ENCODE measurements at places on chromosomes 13 and 19. TPM values are rescaled to one million over a fixed set of nuclear protein-coding genes. Genes with fewer than 3 reads are reported as not detected.
A peak's percentile ranks its signal among the peaks of the same experiment; 100 is the strongest.

The TIMM13 gene
- 235 TPM for total RNA-seq

The CGB1 gene
- total RNA-seq, result not detected

The PSG5 gene
- not detected for total RNA-seq

DNA sequence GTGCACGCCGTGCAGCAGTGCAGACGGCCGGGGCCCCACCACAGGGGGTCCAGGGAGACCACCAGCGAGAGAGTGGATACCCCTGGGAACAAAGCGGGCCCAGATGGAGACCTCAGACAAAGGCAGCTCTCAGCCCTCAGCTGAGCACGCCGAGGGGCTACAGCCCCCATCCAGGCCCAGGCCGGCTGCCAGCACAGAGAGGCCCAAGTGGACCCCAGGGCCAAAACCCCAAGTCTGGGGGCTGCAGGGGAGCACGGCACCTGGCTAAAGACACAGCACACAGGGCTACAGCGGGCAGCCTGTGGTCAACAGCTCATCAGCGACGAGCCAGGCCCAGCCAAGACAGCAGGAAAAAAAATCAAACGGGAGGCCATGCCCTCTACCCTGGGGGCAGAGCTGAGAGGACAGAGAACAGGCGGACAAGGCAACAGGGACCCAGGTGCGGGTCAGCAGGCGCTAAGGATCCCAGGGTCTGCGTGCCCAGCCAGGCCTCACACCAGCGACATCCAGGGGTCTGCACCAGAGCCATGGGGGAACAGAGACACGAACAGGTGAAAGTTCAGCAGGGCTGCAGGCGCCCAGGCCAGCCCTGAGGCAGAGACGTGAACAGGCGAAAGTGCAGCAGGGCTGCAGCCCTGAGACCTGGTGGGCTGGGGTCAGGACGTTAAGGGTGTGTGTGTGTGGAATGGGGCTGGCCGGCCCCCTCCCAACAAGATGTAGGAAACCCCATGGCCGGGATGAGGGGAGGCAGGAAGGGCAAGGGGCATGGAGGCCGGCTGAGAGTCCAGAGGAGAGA, 34.3 kb downstream of the RASA3 start:
- DNase-seq, result no peak

DNA sequence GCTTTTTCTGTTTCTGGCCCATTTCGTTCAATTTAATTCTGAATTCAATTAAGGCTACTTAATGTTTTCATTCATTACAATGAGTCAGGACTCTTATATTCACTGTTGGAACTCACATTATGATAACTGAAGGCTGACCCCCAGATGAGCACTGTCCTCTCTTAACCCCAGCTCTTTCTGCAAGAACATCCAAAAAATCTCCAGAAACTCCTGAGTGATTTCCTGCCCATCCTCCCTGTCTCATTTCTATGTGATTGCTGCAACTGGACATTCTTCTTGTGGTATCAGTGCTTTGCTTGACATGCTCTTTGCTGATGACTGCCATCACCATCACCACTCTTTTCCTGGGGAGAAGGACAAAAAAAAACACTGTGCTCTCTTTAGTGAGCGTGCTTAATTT, 240.3 kb downstream of the SPRY2 start:
- no peak for DNase-seq

DNA sequence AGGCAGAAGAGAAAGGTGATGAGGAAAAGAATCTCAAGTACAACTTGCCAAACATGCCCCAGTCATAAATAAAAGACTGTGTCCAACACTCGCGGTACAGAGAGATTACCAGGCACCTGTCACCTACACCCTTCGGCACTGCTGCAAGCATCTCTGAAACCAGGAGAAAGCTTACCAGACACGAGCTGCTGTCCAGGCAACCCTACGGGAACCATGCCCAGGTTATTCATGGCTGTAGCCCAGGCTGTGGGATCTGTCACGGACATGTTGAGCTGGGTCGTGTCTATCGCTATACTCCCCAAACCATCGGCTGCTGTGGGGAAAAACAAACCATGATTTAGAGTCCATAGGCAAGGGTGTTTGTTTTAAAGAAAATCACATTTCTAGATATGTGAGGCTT, 375.0 kb downstream of the ENOX1 start:
- no peak for DNase-seq

DNA sequence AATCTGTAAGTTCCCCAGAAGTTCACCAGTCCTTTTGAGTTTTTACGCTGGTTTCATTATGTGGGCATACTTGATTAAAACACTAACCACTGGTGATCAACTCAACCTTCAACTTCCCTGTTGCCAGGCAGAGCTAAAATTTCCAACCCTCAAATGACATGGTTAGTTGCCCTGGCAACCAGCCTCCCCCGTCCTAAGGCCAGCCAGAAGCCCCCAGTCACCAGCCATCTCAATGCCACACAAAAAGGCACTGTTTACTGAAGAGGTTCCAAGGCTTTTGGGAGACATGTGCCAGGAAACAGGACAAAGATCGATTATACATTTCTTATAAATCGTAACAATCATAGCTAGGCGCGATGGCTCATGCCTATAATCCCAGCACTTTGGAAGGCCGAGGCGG, 1.6 kb downstream of the ZNF649 start:
- no peak for DNase-seq

DNA sequence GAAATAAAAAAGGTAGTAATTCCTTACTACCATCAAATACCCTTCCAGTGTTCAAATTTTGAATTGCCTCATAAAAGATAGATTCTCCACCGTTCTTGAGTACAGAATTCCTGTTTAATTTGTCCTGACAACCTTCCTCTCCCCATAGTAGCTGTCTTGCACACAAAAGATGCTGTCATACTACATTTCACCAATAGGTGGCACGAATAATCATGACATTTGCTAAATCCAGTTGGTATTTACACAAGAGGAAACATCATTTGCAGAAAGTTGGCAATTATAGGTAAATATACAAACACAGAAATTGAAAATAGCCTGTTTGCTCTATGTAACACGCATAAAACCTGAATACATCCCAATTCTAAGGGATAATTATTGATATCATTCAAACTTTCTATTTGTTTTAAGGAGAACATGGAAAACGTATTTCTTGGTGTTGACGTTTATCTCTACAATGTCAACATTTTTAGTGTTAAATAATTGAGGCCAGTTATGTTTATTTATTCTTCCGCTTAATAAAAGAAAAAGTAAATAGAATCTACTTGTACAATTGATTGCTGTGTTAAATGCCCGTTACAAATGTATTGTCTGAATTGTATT, 58.3 kb upstream of the CLDN10 start:
- peak; percentile 57 for DNase-seq

DNA sequence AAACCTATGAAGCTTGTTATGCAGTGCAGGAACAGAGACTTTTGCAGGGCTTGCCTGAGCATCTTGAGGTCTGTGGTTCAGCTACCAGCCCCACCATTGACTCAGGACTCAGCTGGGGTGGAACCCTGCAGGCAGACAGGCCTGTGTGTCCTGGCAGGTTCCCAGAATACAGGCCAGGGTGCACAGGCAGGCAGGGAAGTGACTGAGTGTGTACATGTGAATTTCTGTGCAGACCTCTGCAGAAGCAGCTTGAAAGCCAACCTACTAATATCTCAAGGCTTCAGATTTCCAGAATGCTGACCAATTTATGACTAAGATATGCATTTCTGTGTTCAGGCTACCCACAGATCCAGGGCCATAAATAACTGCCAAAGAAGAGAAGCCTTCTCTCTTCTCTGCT, 254.4 kb downstream of the DLEU7 start:
- no peak for DNase-seq

- DNase-seq, result no peak
Measured at GRCh38 chr19:6271251-6271650, 8.5 kb downstream of the MLLT1 start.

GRCh38 chr13:93941444-93941843, 538.0 kb downstream of the DCT start:
- DNase-seq, result no peak

- no peak for DNase-seq
Measured at GRCh38 chr19:16227837-16228636, 30.3 kb downstream of the AP1M1 start.

- DNase-seq, result no peak
Measured at GRCh38 chr13:30268673-30269072, 38.7 kb downstream of the KATNAL1 start.
